ENCODE measurements at places on chromosomes 7 and 10.
A peak's percentile ranks its signal among the peaks of the same experiment; 100 is the strongest.

GRCh38 chr10:22992621-22993020, 64.8 kb downstream of the ARMC3 start:
- DNase-seq: no peak

DNA sequence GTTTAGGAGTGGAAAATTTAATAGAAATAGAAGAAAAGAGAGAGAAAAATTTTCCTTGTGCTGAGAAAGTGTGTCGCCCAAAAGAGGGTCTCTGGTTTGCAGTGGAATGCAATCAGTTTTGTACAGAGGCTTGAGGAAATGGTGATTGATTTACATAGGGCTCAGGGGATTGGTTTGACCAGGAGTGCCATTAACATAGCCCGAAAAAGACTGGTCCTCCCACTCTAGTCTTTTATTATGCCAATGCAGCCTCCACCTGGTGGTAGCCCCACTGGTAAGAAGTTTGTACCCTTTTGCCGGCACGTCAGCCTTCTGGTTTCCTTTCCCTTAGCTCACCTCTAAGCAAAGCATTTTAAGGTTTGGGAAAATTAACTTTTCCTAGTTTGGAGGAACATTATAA, 885.3 kb downstream of the XPNPEP1 start:
- DNase-seq: no peak

DNA sequence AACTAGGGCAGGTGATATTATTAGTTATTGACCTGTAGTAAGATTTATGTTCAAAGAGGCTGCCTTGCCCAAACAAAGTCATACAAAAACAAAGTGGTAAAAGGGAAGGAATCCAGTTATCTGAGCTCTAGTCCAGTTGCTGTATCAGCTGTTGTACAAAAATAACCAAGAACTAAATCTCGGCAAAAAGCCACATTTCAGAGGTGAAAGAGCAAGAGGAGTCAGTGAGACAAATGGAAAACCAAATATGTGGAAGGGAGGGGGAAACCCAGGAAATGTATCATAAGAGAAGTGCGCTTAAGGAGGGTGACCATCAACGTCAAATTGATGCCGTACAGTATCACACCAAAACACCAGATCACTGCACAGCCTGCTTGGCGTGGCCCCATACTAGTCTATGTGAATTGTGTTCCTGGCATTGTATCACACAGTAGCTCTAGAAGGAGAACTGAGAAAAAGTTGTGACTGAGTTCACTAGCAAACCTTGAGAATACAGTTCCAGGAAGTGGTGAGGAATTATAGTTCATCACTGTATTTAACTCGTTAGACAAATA, 6.4 kb downstream of the AGBL3 start:
- DNase-seq: no peak

GRCh38 chr7:108296911-108297310, 159.3 kb downstream of the NRCAM start:
- DNase-seq: no peak

GRCh38 chr7:94763268-94763667, 107.3 kb upstream of the SGCE start:
- DNase-seq: no peak

GRCh38 chr7:139909379-139910050, 80.5 kb downstream of the TBXAS1 start:
- no peak for DNase-seq

DNA sequence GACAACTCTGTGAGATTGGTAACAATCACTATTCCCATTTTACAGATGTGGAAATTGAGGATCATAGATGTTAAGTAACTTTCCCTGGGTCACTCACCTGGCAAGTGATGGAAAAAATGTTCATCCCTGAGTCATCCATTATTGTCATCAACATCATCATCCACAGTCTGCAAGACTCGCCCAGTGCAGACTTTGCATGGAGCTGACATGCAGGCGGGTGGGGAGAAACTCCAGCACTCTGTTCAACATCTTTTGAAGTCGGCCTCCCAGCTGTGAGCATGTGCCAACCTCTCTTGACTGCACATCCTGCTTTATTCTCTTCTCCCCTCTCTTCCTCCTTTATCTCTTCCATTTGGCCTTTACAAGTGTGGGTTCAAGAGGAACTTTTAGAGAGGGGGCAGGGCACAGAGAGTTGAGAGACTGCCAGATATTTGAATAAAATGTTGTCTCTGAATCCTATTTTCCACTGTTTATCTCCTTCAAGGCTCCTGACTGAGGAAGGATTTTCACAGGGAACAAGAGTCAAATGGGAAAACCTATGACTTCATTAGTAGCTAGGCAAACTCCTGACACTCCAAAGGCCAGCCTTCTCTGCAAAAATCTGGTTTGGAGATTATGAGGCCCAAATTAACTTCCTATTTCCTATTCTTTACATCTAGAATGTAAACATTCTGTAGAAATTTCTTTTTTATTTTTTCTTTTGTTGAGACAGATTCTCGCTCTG, 283.7 kb upstream of the PODXL start:
- no peak for DNase-seq

DNA sequence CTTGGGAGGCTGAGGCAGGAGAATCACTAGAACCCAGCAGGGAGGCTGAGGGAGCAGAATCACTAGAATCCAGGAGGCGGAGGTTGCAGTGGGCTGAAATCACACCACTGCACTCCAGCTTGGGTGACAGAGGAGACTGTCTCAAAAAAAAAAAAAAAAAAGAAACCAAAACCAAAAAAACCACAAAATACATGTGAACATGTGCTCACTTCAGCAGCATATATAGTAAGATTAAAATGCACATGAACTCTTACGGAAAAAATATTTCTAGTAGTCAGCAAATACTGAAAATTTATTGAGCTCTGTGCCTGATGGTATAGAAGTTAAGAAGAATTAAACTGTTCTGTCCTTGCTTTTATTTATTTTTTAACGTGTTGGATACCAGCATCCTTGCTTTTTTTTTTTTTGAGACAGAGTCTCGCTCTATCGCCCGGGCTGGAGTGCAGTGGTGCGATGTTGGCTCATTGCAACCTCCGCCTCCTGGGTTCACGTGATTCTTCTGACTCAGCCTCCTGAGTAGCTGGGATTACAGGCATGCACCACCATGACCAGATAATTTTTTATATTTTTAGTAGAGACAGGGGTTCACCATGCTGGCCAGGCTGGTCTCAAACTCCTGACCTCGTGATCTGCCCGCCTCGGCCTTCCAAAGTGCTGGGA, 9.6 kb upstream of the ZNF487 start:
- no peak for DNase-seq

DNA sequence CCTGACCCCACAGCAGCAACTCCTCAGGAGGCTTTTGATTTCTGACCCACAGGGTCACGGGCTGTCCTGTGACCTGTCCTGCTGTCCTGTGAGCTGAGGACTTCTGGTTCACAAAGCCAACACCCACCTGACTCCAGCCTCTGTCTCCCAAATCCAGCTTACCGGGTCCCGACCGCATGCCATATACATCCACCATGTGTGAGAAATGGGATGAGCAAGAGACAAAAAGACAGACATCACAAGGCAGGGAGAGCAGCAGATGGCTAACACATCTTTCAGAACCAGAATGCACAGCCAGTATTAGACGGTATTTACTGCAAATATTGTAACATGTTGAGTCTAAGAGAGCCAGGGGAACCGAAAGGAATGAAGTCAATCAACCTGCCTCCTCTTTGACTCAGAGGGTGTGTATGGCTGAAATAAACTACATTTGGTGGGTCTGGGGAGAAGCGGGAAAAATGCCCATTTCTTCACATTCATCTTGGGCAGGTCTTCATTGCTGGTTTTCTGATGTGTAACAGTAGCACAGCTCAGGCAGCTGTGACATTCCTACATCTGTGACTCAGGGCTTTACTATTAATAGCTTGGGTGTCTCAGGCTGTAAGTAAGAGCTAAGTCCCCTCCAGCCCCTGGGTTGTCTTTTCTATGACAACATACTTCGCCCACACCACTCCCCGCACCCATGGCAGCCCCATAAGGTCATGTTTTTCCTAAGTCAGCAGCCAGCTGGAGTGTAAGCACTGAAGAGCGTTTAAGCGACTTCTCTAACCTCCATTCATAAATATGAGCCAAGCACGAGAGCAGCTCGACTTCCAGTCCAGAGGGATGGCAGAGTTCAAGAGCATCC, 25.0 kb downstream of the ABLIM1 start:
- peak; percentile 46 for DNase-seq

DNA sequence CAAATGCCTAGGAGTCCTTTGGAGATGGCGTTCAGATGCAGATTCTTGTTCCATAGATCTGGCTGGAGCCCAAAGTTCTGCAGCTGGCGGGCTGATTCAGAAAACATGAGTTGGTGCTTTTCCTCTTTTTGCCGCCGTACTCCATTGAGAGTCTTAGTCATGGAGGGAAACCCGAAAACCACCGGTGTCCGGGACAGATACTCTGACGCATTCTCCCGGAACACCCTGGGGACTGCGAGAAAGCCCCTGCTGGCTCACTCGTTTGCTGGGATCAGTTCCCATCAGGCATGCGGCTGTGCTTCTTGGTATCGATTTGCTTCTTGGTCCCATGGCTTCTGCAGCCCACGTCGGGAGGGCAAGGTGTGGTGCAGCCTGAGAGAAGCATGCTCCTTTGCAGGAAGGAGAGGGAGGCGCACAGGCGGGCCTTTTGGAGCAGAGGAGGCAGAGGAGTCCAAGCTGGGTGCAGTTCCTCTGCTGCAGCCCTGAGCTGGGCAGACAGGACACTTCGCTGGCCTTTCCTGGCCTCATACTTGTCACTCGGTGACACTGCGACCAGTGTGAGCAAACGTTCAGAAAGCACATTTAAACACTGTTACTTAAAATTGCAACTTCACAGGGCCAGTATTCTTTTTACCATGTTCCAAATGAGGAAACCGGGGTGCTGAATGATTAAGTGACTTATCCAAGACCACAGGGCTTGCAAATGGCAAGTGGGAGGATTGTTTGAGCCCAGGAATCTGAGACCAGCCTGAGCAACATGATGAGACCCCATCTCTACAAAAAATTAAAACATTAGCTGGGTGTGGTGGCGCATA, 30.6 kb upstream of the PFKFB3 start:
- peak; percentile 19 for DNase-seq

Measured in DMS79 treated with DMSO at 0.1 percent for 48 hours (cell line).